ENCODE measurements at places on chromosomes 1 and 21. TPM values are rescaled to one million over a fixed set of nuclear protein-coding genes. Genes with fewer than 3 reads are reported as not detected.

Gene RNU1-4
- under 0.01 TPM for total RNA-seq

DNA sequence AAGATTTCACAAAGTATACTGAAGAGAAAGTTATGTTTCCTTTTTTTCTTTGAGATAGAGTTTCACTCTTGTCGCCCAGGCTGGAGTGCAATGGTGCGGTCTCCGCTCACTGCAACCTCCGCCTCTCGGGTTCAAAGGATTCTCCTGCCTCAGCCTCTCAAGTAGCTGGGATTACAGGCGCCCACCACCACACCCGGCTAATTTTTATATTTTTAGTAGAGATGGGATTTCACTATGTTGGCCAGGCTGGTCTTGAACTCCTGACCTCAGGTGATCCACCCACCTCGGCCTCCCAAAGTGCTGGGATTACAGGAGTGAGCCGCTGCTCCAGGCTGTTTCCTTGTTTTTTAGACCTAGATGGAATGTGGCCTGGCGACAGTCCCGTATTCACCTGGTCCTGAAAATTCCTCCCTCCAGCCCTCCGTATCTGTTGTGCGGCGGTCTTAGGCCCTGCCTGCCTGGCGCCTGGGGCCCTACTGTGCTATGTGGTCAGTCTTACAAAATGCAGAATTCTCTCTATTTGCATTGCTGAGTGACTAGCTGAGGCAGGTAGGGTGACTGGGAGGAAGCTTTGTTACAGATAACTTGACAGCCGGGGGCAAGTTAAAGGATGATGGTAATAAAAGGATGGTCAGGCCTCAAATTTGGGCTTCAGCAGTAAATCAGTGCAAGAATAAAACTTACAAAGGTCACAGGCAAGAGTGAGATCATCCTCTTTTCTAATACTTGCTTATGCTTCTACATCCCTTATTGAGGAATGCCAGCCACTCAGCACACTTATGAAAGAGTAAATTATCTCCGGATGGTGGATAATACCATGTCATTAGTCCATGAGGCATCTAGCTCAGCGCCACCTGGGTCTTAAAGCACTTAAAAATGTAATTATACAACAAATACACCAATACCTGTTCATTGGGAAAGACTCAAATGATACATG is 30.3 kb downstream of the PARK7 start:
- no peak for DNase-seq

- no peak for DNase-seq
These were observed 405.0 kb upstream of the POU3F1 start for GRCh38 chr1:38451541-38451993.

GRCh38 chr1:162040657-162041056 is 17.0 kb upstream of the OLFML2B start:
- no peak for DNase-seq

DNA sequence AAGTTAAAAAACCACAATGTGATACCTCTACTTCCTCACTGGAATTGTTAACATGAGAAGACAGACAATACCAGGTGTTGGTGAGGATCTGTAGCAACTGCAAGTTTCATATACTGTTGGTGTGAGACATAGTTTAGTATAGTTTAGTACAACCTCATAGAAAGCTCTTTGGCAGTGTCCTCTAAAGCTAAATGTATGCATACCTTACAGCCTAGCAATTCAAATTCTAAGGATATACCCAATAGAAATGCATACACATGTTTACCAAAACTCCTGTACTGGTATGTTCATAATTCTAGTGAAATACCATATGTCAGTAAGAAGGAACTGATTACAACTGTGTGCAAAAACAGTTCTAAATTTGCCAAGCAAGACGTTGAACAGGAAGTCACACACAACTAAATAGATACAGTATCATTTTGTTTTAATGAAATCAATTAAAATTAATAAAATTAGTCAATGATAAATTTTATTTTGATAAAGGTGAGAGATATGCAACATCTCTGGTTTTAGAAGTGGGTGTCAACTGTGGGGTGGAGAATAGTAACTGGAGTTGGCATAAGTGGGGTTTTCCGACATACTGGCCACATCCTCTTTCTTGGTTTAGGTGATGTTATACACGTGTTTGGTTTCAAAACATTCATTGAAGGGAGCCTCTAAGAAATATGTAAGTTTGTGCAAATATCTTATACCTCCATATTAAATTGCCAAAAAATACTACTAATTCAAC is 450.7 kb downstream of the PTPRC start:
- DNase-seq: no peak

All from prostate gland (tissue), 2 donors.